GM04503 (cell line): ENCODE measurements at places on chromosomes 12 and 14.

DNA sequence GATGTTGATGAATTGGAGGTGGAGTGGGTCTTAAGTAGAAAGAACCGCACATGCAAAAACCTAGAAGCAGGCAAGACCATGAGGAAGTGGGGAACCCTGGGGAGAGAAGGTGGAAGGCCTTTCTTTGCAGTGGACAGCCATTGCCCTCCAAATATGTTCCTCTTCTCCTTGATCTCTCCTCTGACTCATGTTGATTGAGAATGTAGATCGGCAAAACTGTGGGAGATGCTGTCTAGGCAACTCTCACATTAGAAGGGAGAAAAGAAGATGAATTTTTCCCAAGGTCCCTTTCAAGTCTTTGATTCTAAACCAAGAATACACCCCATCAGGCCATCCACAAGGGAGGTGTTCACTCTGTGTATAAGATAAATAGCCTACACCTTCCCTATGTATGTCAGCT is 257.5 kb downstream of the MSRB3 start:
- DNase-seq = no peak

- no peak for DNase-seq
These were observed 1.9 kb downstream of the TGFB3 start for GRCh38 chr14:75979648-75980565.

DNA sequence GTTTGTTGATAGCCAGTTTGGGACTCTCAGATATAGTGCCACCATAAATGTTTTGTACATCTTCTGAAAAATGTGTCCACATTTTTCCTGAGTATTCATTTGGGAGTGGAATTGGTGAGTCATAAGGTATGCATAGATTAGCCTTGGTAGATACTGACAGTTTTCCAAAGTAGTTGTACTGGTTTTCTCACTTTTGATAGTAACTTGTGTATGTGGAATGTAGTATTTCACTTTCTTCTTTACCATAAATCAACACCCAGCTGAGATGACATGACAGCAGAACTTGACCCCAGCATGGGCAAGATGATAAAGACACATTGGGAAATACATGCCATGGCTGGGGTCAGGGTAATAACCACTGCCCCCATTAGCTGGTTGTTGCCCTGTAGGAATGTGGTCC is 5.4 kb downstream of the FBXW8 start:
- no peak for DNase-seq

GRCh38 chr12:103830025-103830725 is 10.9 kb downstream of the NT5DC3 start:
- no peak for DNase-seq

DNA sequence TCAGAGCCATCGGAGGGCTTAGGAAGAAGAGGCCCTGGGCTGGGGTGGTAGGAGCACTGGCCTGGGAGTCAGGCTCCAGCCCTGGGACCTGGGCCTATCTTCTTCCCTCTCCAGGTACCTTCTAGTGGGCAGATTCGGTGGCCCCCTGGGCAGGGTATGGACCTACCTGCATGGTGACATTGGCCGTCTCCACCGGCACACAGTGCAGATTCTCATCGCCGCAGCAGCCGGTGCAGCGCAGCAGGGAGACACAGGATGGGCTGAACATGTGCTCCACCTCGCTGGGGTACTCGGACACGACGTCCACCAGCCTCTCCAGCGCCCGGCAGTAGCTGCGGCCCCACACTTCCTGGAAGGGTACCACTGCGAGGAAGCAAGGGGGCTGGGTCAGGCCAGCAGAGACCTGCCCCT is 6.2 kb downstream of the PGF start:
- no peak for DNase-seq

DNA sequence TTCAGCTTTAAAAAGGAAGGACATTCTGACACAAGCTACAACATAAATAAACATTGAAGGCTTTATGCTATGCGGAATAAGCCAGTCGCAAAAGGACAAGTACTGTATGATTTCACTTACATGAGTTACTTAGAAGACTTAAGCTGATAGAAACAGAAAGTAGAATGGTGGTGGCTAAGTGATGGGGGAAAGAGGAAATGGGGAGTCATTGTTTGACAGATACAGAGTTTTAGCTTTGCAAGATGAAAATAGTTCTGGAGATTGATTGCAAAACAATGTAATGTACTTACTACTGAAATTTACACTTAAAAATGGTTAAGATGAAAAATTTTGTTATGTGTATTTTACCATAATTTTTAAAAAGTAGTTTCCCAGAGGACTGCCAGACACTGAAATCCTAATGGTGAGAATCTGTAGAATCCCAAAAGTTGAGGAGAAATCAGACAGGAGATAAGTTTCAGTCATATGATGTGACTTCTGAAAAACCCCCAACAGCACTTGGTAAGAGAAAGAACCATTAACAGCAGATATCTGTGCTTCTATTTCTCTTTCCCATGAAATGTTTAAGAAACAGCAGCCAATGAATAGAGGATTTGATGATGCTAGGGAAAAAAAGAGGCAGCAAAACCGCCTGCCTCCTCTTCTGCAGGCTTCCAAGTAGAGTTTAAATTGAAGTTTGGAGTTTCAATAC is 16.6 kb upstream of the CLEC2A start:
- no peak for DNase-seq

DNA sequence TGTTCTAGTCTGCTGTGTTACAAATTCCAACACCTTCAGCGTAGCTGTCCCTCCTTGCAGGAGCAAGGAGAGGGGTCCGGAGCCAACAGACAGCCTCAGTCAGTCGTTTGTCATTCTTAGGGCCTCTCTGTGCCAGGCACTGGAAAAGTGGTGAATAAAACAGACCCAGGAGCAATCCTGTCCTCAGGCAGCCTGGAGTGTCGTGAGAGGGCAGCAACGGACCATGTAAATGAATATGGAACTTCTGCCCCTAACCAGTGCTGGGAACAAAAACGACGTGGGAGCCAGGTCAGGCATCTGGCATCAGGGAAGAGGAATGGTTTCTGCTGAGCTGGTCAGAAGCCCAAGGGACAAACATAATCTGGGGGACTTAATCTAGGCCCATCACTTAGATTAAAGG is 64.8 kb upstream of the PSMC1 start:
- DNase-seq = no peak

DNA sequence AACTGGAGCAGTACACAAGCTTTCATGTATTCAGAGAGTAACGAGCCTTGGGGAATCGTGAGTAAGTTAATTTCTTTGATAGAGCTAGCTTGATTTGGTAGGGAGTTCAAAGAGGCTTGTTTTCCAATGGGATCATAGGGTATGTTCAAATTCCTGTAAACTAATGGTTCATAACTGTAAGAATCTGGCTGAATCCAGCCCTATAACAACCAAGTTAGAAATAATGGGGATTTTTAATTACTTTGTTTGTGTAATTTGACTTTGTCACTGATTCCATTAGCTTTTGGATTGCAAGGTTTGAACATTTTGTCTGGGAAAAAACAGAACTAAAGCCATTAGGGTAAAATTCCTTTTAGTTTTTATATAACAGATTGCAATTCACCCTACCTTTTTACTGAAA is 94.0 kb downstream of the WNK1 start:
- DNase-seq = no peak

DNA sequence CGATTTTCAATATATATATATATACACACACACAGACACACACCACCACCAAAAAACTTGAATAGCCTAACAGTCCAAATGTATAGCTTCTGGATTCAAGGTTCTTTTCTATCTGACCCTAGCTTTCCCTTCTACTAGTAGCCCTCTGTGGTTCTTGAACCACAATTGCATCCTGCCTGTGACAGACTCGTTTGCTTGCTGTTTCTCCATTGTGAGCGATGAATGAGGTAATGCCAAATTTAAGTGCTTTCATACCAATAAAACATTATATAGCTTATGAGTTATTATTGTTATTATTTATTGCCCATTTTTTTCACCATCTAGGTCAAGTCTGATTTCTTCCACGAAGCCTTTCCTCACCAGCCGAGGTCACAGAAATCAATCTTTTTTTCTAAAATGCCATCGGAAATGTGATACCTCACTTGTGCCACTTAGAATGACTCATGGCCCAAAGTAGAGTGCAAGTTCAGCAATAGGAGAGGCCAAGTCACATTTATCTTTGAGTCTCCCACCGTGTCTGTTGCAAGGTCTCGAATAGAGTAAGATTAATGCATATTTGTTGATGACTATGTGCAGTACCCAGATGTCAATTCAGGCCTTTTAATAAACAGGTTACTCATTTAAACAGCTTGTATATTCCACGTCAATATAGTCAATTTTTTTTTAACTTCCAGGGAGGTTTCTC is 1015.8 kb upstream of the SEL1L start:
- DNase-seq = no peak

DNA sequence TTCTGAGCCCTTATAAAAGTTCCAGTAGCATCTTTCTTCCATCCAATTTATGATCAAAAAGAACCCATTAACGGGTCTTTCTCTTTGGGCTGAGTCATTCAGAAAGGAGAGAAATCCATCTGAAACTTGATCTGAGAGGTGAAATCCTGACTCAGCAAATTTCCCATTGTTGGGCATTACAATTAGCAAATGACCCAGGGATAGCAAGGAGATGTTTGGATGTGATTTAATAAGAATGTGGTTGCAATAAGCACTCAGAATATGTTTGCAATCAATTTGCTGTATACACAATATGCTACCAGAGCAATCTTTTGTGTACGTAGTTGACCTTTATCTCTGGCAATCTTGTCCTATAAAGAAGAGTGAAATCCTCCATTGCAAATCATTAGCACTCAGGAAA is 122.7 kb downstream of the CCDC60 start:
- DNase-seq = no peak

DNA sequence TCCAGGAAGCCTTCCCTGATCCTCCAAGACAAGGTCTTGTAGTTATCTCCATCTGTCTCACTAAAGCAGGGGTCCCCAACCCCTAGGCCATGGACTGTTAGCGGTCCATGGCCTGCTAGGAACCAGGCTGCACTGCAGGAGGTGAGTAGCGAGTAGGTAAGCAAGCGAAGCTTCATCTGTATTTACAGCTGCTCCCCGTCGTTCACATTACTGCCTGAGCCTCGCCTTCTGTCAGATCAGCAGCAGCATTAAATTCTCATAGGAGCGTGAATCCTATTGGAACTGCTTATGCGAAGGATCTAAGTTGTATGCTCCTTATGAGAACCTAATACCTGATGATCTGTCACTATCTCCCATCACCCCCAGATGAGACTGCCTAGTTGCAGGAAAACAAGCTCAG is 12.4 kb upstream of the NFYB start:
- no peak for DNase-seq

- DNase-seq = no peak
These were observed 12.2 kb downstream of the SLC7A7 start for GRCh38 chr14:22802860-22803686.

DNA sequence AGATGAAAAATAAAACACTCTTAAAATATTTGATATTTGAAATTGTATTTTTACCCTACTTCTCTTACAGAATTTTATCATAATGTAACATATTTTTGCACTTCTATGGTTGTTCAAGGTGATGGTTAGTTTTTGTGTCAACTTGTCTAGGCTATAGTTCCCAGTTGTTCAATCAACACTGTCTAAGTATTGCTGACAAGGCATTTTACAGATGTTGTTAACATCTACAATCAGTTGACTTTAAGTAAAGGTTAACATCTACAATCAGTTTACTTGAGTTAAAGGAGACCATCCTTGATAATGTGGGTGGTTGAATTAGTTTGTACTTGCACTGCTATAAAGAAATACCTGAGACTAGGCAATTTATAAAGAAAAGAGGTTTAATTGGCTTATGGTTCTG is 206.5 kb downstream of the AEBP2 start:
- DNase-seq = no peak

GRCh38 chr12:71536279-71536938 is 96.8 kb downstream of the LGR5 start:
- no peak for DNase-seq

DNA sequence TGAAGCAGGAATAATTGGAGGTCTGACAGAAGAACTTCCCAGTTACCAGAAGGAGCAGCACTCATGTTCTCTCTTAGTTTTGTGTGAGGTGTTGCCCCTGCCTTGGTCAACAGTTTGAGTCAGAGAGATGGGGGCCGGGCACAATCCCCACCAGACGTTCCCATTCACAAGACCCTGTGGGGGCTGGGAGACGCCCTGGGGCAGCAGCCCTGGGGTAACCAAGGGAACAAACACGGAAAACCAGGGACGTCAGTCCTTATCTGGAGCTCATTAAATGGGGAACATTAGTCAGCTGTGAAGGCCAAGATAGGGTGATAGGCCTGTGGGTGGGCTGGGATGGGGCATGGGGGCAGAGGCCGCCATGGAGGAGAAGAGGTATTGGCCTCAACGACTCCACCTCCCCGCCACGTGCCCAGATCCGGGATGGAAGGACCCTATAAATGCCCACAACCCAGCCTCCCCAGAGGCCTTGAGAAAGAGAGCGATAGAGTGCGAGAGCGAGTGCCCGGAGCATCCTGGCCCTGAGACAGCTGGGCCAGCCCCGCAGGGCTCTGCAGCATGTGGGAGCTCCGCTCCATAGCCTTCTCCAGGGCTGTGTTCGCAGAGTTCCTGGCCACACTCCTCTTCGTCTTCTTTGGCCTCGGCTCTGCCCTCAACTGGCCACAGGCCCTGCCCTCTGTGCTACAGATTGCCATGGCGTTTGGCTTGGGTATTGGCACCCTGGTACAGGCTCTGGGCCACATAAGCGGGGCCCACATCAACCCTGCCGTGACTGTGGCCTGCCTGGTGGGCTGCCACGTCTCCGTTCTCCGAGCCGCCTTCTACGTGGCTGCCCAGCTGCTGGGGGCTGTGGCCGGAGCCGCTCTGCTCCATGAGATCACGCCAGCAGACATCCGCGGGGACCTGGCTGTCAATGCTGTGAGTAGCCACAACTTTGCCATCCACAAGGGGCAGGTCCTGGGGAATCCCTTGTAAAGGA is at the start of gene AQP2:
AQP2 (plus strand) TSS at position 465 of the 979 bp plus-strand sequence; CDS start at position 559, 94 bp downstream.
- DNase-seq = no peak

GRCh38 chr12:51183349-51183748 is 10.4 kb upstream of the TFCP2 start:
- DNase-seq = no peak

- DNase-seq = no peak
These were observed 122.9 kb upstream of the PLEKHA5 start for GRCh38 chr12:19006626-19007137.

GRCh38 chr12:53252349-53252916 is 15.7 kb upstream of the ESPL1 start:
- no peak for DNase-seq

DNA sequence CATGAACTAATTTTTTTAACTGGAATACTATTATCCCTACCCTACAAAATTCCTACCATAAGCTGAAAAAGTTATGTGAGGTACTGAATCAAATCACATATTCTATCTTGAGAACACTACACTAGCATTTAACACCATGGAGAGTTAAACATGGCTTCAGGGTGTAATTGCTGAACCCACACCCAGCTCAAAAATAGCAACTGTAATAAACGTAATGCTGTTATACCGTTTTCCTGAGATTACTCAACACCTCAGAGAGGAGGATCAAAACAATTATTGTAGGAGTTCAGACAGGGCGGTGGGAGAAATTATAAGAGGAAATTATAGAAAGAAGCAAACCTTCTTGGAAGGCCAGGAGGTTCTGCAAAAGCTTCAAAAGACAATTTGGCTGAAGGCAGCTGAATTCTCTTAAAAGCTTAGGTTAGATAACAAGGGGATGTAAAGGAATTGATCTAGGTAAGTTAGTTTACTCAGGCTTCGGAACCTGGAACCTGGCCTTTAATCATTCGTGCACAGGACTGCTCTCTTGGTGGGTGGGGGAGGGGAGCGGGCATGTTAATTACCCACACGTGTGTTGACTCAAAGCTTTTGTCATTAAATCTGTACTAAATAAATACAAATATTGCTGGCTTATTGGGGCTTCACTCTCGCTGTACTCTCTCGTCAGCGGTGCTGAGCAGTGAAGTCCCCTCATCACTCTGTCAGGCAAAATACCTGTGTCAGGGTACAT is 12.1 kb upstream of the IPO8 start:
- no peak for DNase-seq

- DNase-seq = no peak
These were observed 52.6 kb upstream of the STRN3 start for GRCh38 chr14:31078766-31079165.

- DNase-seq = no peak
These were observed 174.6 kb downstream of the ESRRB start for GRCh38 chr14:76550534-76550933.
